ENCODE measurements at places on chromosomes 16 and 17.

GRCh38 chr16:2160915-2161551 lies 5.5 kb downstream of the TRAF7 start:
- DNase-seq, result no peak

DNA sequence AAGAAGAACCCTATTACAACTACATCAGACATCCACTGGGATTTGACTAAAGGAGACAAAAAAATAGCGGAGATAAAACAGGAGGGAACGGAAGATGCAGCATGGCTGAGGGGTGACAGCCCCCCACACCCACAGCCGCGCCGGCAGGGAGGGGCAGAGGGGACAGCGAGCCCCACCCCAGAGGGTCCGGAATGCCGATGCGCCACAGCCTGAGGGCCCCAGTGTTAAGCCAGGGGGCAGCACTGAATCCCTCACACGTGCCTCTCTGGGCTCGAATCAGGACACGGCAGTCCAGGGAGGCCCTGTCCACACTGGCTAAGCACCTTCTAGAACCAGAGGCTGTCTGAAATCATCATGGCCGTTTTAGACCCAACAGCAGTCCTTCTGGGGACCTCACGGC lies 18.8 kb downstream of the MAP1LC3B start:
- DNase-seq, result no peak

DNA sequence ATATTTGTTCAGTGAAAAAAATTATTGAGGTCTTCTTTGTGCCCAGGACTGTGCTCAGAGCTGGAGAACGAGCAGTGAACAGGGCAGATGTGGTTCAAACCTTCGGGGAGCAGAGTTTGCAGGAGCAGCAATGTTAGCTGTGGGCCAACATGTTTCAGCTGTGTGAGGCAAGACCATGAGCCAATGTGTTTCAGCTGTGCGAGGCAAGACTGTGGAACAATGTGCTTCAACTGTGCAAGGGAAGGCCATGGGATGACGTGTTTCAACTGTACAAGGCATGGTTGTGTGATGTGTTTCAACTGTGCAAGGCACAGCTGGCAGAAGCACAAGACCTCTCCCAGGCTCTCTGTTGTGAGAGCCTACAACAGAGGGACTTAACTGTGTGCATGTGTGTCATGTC lies 35.2 kb upstream of the SDK2 start:
- no peak for DNase-seq

- DNase-seq, result no peak
Observed at GRCh38 chr16:54268340-54268739, 18.2 kb downstream of the IRX3 start.

DNA sequence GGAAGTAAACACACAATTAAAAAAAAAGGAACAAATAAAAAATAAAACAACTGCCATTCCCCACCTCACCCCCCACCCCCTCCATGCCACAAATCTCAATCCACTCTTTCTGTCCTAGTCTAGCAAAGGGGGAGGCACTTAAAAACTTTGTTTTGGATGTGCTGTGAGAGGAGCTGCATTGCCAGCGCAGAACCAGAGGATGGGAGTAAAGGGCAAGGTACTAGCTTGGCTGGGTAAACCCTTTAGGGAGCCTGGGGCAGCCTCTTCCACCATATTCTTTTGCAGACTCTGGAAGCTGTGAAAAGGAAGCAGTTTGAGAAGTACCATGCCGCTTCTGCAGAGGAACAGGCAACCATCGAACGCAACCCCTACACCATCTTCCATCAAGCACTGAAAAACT lies 1.4 kb downstream of the MRPS7 start:
- no peak for DNase-seq

DNA sequence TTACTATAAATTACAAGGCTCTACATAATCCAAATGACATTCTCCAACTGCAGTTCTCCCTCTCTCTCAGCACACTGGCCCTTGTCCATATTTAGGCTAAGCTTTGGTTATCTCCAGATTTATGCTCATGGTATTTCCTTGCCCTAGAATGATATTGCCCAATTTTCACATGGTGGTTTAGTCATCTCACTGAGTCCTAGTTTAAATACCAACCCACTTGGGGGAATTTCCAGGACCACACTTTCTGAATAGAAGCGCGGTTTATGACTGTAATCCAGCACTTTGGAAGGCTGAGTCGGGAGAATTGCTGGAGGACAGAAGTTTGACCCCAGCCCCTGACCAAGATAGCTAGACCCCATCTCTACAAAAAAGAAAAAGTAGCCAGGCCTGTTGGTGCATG lies 280.1 kb upstream of the MON1B start:
- no peak for DNase-seq

DNA sequence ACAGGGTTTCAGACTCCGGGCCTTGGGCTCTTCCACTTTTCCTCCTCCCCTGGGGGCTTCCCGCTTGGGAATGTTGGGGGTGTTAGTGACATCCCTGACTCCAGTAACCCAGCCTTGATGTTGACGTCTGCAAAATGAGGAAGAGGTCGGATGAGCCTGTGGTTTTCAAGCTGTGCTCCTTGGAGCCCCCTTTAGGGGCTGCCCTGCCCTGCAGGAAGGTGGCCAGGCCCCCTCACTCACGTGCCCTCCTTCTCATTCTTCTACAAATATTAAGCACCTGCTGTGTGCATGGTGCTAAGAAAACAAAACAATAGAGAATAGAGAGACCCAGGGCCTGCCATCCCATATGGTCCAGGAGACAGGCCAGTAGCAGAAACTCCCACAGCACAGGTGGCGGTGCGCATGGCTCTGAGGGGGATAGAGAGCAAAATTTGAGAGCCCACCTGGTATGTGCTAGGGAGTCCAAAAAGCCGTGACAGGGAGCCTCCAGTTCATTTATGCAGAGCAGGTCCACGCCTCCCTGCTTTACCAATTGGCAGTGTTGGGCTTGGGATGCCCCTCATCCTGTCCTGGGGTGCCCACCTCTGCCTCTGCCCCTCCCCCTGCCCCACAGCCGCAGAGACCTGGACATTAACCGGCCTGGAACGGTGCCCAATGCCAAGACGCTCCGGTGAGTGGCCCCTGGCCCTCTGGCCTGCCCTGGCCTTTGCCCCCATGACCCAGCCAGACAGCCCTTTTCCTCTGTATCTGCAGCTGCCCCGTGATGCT lies 7.4 kb downstream of the NDRG4 start:
- no peak for DNase-seq

DNA sequence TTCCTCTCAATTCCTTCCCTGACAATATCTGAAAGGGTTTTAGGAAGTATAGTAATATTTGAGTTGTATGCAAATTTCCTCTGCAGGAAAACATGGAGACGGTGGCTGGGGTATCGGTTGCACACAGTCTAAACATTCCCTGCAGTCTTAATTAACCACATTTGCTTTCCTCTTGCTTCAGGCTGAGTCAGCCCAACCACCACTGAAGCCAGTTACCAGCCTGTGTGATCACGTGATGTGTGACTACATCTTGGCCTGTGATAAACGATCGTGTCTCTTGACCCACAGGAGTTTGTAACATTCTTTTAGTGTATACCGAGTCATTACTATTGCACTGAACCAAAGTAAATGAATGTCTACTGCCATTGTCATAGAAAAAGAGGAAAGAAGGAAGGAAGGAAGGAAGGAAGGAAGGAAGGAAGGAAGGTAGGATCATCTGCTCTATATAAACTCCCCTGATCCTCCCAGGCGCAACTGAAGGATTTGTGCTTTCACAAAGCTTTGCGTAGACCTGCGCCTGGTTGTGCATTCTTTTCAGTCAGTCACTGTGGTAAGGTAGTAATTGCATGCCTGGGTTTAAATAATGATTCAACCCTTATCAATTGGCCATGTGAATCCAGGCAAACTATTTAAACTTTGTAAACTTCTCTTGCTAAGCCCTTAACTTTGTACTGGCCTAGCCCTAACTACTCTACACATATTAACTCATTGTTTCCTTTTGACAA lies 280.6 kb upstream of the SALL1 start:
- DNase-seq, result no peak

GRCh38 chr17:59890720-59891119 lies 2.0 kb downstream of the TUBD1 start:
- no peak for DNase-seq

GRCh38 chr16:7372095-7372494 lies 39.5 kb downstream of the RBFOX1 start:
- DNase-seq, result no peak

DNA sequence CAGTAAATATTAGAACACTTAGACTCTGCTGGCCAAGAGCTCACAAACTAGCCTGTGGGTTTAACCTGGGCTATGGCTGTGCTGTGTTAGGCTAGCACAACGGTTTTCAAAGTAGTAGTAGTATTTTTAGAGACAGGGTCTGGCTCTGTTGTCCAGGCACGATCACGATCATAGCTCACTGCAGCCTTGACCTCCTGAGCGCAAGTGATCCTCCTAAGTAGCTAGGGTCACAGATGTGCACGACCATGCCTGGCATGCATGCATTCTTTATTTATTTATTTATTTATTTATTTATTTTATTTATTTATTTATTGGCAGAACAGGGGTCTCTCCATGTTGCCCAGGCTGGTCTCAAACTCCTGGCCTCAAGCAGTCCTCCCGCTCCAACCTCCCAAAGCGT lies 10.3 kb downstream of the MRPL27 start:
- DNase-seq, result no peak

DNA sequence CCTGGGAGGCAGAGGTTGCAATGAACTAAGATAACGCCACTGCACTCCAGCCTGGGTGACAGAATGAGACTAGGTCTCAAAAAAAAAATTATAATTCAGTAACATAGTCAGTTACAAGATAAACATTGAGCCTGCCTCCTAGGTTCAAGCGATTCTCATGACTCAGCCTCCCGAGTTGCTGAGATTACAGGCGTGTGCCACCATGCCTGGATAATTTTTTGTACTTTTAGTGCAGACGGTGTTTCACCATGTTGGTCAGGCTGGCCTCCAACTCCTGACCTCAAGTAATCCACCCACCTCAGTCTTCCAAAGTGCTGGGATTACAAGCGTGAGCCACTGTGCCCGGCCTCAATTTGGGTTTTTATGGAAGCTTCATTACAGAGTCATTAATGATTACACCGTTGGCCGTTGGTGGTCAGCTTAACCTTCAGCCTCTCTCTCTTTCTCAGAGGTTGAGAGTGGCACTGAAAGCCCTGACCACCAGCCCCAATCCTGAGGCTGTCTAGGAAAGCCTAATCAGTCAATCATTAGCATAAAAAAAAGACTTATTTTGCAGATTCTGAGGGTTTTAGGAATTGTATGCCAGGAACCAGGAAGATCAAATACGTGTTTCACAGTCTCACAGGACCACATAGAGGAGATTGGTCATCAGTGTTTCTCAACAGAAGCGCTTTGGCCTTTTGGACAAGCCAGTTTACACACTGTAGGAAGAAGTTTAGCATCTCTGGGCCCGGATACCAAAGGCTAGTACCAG lies 1.3 kb upstream of the LRRC37A3 start:
- DNase-seq, result no peak

- no peak for DNase-seq
Observed at GRCh38 chr16:68627951-68628425, 17.1 kb upstream of the CDH3 start.

GRCh38 chr16:19463468-19464315 lies 46.0 kb downstream of the TMC5 start:
- no peak for DNase-seq

DNA sequence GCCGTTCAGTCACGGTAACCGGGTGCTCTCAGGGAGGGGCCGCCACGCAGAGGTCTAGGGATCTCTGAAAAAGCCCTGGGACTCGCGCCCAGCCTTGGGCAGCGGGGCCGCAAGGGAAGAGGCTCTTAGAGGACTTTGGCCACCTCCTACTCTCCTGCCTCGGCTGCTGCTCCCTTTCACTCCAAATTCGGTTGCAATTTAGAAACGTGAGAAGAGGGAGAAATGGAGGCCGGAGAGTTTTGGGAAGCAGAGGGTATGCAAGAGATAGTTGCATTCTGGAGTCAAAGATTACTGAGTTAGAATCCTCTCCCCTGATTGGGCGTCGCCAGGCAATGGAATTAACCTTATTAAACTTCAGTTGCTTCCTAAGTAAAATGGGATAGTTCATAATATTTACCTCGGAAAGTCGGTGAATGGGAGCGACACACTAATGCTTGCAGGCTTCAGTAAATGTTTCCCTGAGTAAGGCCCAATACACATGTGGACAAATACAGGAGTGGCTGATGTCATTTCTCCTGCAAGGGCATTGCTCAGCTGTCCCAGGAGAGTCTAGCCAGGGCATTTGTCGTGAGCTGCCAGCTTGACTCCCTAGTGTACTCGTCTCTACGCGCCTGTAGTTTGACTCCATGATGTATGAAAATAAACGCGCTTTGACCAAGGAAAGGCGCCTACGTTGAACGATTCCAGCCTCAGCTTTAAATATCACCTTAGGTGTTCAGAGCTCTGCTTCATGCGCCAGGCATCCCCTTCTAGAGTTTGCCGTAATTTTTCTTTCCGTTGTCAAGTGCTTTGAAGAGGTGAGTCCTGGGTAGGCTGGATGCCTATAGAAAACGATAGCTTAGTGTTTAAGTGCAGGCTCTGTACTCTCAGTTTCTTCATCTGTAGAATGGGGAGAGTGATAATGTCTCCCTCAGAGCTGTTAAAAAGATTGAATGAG lies 667 bp downstream of the OGFOD1 start:
- no peak for DNase-seq

- DNase-seq, result no peak
Observed at GRCh38 chr17:43631429-43631828, 30.3 kb downstream of the MEOX1 start.

GRCh38 chr16:270381-271255 lies 5.1 kb downstream of the RGS11 start:
- DNase-seq, result no peak

All from stimulated activated CD8-positive, alpha-beta memory T cell treated with anti-CD3 and anti-CD28 coated beads, Interleukin-12 subunit alpha, Interleukin-12 subunit beta, amount 100 ng/mL, for 1 hour (primary cell).